ENCODE measurements at places on chromosomes 16 and 17.

GRCh38 chr17:37761059-37761458, 16.2 kb upstream of the HNF1B start:
- DNase-seq: no peak

GRCh38 chr17:77887464-77888241, 70.8 kb upstream of the TNRC6C start:
- DNase-seq: peak; percentile 44

DNA sequence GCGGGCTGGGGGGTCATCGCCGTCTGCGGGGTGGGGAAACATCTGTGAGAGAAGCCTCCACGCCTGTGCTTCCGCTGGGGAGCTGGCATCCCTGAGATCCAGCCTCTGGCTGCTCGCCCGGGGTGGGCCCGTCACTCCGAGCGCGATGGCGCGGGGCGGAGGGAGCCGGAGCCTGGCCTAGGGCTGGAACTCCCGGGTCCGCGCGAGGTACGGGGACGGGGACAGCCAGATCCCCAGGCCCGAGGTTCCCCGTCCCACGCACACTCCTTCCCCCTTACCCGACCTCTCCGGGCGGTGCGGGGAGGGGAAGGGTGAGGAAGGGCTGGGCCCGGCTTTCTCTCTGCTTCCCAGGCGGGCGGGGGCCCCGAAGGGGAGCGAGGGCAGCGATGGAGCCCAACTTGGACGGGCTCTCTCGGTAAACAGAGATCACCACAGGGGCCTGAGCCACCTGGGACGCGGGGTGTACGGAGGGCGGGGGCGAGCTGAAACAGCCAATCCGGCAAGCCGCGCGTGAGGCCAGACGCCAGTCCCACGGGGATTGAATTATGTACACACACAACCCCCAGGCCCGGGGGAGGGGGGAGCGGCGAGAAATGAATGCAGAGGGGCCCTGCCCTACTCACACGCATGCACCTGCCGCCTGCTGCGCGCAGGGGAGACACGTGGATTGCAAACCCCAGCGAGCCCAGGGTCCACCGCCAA, at the start of gene SLC16A11:
TSS of gene SLC16A11 (minus strand) at position 596 of the 702 bp plus-strand sequence. CDS start at position 17, 579 bp downstream.
- peak; percentile 80 for DNase-seq

DNA sequence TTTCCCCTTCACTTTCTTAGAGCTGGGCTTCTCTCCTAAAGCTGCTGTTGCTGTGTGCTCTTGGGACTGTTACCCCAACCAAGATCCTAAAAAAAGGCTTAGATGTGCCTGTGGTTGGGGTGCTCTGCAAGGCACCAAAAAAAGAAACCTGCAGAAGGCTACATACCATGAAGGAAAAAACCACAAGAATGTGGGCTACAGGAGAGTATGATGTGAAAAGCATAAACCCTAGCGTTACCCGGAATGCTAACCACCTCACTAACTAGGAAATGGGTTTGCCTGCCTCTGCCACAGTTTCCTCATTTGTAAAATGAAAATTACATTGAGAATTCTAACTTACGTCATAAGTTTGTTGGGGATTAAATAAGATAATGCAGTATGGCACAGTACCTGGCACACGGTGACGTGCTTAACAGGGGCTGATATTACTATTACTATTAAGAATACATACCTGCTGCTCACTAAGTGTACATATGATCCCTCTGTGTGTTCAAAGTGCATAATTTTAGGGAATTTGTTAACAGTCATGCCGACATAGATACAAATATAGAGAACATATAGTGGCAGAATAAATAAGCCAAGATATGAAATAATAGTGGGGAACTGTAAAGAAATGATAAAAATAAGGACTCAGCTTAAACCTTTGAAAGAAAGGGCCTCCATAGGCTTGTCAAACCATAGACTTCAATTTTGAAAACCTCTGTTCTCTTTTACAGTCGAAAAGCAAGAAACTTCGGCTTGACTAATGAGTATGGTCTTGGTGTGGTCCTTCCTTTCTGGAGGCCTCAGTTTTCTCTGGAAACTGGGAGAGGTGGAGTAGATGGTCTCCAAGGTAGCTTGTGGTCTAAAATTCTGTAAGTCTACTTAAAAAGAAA, 177.8 kb upstream of the TBX2 start:
- no peak for DNase-seq

DNA sequence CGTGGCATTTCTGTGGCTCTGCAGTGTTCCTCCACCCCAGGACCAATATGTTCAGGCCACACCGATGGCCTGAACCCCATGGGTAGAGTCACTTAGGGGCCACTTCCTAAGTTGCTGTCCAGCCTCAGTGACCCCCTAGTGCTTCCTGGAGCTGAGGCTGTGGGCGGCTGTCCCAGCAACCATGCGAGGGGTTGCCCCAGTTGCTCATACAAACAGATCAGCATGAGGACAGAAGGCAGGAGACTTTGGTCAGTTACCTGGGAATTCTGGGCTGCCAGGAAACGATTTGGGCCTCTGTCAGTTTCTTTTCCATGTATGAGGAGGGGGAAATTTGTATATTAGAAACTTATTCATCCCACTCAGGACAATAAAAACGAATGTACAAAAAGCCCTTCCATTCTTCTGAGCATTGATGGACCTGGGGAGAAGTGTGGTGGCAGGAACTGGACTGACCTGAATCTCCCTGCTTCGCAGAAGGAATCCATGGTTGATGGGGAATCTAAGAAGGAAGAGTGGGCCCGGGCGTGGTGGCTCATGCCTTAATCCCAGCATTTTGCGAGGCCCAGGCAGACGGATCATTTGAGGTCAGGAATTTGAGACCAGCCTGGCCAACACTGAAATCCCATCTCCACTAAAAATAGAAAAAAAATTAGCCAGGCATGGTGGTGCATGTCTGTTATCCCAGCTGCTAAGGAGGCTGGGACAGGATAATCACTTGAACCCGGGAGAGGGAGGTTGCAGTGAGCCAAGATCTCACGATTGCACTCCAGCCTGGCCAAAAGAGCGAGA, 4.9 kb upstream of the IL32 start:
- DNase-seq: no peak

DNA sequence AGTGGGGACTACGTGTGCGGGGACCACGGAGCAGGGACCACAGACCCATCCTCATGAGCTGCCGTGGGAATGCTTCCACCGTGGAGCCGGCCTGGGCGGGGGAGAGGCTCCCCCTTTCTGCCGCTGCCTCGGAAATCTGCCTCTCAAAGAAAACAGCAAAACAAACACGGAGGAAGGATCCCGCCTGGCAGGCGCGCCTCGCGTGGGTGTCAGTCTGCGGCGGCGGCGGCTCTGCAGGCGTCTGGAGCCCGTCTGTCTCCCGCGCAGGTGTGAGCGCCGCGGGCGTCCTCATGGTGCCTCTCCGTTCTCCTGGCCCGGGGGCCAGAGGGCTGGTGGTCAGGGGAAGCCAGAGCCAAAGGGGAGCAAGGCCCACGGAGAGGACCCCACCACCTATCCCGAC, 27.5 kb downstream of the GSE1 start:
- peak; percentile 34 for DNase-seq
